Large intestine (tissue), 12 donors: ENCODE measurements at places on chromosomes 1 and 21.

- DNase-seq = no peak
These were observed 115.5 kb downstream of the GABPA start for GRCh38 chr21:25850126-25850842.

DNA sequence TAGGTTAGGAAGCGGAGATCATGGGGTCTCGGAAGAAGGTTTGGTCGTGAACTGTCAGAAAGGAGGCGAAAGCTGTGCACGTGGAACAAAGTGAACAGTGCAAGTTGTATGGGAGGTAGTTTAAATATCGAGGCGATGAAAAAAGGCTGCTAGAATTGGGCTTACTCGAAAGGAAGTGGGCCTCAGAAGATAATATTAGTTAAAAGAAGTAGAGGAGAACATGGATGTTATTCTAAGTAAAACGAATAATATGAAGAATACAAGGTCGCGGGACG is 571 bp downstream of the WDR3 start:
- no peak for DNase-seq

DNA sequence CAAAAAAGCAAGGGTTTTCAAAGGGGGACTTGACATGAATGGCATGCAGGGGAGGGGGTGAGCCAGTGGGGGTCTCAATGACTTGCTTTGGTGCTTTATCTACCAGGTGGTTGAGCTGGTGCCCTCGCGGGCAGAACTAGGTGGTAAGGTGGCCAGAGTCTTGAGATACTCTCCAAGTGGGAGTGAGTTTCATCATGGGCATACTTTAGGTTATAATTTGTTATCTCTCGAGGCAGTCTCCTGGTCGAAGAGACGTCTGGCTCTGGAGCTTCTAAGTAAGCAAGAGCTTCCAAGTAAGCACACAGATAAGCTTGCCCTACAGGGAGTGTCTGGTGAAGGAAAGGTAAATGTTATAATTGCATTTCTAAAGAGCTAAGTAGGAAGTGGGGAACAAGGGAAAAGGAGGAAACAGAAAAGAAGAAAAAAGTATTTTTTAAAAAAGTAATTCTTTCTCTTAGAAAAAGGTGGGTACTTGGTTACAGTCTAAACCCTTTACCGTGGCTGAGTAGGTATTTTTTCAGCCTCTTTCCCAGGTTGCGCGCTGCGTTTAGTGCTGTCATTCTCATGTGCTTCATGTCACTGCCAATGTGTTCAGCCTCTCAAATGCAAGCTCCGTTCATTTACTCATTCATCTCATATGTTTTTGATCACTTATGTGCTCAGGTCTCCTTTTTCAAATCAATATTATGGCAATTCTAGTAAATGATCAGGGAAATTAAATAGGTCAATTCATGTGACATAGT is 31.6 kb upstream of the DNAJC6 start:
- DNase-seq = no peak

- DNase-seq = no peak
These were observed 28.5 kb downstream of the SLC26A9 start for GRCh38 chr1:205914730-205915129.

DNA sequence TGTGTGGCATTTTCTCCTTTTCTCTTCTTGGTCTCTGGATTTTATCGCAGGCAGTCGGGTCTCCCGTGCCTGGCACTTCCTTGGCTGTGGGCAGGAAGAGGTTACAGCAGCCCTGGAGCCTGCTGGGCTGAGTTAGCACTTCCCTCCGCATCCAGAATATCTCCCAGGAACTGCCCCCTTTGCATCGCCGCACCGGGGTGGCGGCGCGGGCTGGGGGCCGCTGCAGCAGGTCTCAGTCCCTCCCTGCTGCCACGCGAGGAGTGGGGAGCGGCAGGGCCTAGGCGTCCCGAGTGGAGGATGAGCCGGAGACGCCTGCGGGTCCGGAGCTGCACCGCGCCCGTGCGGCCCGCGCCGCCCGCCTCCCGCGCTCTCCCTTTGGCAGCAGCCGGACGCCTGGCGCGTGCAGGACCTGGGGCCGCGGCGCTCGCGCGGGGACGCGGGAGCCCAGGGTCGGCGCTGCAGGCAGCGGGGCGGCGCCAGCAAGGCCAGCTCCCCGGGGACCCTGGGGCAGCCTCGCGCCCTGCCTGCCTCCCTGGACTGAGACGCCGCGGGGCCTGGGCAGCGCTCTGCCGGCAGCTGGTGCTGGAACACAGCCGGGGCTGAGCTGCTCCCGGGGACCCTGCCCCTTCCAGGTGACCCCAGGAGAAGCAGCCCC is 192.8 kb downstream of the PRDM2 start:
- DNase-seq = peak; percentile 38
